ENCODE measurements at places on chromosomes 2 and 18.

DNA sequence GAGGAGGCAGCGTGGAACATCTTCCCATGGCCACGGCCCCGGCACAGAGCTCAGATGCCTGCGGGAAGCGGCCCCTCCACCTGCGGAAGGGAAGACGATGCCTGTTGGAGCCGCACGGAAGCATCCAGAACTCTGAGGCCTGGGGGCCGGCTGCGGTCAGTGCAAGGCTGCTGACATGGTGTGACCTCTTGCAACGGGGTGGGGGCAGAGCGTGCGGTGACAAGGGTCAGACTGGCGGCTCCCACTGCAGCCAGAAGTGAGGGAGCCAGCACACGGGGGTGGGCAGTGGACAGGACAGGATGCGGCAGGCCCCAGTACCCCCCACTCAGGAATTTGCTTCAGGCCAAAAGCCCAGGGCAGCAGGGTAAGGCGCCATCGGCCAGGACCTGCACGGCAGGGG, 48.8 kb downstream of the SLC66A2 start:
- DNase-seq: no peak

- no peak for DNase-seq
These were observed 30.4 kb upstream of the BBS5 start for GRCh38 chr2:169448865-169449264.

DNA sequence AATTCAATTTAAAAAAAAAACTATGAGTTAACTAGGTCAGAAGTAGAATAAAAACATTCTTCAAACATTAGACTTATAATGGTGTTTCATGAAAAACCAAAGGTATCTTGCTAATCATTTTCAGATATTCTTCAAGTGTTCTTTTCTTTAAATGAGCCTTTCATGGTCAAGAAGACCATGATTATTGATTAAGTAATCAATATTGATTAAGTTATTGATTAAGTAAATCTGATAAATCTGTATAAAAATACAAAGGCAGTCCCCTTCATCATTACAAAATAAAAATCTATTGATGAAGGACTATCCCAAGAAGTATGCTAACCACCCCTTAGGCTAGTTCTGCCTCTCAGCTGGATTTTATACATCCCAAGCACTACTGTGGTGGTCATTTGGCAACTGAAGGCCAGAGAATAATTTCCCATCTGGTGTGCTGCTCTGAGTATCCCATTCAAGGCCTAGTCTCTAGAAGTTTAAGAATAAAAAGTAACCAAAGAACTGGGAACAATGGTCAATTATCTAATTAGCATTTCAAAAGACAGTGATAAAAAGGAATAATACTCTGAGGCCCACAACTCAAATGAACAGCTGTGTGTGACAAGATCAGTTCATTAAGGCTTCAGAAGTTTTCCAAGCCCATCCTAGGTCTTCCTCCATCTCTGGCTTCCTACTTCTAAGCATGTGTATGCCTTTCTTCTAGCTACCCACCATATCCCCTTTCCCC, 63.5 kb downstream of the TCF4 start:
- DNase-seq: no peak

GRCh38 chr18:28771849-28772248, 594.9 kb upstream of the CDH2 start:
- DNase-seq: no peak

DNA sequence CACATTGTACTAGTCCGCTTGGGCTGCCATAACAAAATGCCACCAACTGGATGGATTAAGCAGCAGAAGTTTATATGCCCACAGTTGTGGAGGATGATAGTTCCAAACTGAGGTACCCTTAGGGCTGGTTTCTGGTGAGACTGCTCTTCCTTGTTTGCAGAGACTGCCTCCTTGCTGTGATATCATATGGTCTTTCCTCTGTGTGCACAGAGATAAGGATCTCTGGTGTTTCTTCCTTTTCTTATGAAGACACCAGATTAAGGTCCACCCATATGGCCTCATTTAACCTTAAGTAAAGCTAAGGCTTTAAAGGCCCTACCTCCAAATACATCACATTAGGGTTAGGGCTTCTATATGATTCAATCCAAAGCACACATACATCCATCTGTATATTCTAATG, 738.2 kb upstream of the GCFC2 start:
- no peak for DNase-seq

DNA sequence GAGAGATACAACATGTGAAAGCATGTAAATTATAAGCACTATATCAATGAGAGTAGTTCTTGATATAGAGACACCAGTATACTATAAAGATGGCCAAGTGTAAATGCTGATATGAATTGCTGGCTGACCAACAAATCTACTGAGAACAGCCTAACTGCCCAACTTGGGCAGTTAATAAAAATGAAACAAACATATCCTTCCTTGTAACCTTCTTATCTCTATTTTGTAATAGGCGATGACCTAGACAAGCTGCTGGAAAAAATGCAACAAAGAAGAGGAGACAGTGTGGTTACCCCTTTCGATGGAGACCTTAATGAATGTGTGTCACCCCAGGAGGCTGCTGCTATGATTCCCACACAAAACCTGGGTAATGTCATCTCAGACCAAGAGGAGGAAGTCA, 148.7 kb downstream of the ESCO1 start:
- DNase-seq: no peak
